ENCODE measurements at places on chromosomes 1 and 21.

DNA sequence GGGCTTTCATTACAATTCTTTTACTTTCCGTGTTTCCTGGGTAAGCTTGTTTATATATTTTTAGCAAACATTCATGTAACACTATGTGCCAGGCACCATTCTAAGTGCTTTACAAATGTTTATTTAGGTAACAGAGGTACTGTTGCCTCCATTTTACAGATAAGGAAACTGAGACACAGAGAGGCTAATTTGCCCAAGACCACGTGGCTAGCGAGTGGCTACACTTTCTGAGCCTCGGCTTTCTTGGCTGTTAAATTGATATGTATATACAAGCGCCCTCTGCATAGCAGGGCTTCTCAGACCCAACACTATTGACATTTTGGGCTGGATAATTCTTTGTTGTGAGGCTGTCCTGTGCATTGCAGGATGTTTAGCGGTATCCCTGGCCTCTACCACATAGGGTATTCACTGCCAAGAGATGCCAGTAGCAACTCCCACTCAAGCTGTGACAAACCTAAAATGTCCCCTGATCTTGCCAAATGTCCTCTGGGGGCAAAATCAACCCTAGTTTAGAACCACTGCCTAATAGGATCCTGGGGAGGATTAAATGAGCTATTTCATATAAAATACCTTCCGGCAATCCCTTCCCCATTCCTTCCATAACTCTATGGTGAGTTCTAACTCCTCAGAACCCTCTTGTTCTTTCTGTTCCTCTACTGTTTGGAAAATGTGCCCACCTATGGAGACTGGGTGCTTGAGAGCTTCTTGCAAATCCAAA, 17.2 kb upstream of the ID3 start:
- DNase-seq = no peak

- DNase-seq = no peak
Measured at GRCh38 chr1:32035119-32035518, 21.5 kb downstream of the KHDRBS1 start.

DNA sequence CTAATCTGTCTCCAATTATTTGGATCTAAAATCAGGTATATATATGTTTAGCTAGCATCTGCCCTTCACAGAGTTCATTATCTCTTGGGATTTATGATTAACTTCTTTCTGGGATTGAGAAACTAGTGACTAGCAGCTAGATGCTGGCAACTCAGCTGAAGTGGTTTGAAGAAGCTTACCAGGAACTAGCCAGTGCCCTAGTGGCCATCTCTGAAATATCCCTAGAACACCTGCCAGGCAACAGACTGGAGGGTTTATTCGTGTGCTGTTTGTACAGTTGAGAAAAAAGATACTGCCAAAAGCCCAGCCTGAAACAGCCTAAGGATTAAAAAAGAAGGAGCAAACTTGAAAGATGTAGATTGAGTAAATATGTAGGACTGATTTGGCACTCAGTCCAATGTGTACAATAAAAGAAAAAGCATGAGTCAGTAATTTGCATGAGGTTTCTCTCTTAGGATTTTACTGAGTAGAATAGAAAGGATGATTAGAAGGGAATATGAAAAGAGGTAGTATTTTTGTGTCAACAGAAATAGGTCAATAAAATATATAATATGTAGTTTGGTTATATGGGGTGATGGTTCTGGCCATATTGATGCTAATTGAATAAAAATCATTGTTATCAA, 1144.6 kb upstream of the ADGRL2 start:
- DNase-seq = no peak

DNA sequence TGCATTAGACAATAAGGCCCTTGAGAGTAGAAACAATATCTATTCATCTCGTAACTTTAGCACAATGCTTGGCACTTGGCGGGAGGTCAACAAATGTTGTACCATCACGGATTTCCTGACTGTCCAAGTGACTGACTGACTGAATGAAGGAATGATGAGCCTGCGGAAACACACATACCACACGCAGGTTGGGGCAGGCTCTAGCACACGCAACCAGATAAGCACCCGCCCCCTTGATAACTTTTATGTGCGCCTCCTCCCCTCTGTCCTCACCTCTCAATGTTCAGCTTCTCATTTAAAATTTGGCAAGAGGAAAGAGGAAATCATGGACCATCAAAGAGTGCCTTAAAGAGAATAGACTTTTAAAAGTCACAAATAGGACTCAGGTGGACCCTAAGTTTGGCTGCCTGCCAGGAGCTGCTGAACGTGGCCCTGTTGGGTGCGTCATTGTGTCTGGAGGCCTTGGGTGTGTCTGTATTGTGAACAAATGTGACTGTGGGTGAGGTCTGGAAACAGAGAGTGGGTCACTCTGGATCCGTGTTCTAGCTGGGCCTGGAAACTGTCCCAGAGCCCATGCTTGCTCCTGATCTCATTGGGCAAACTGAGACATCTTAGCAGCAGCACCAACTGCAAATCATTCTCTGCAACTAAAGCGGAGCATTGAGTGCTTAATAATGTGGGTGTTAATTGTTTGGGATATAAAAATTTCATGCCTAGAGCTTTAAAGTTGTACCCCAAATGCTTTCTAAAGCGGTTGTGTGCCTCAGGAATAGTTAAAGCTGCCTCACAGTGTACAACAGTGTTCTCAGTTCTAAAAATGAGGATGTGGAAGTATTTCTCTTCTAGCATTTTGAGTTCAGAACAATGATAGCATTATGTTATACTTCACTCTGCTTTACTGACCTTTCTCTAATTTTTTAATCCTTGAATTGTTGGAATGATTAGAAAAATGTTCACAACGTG, 47.6 kb upstream of the ABCG1 start:
- DNase-seq = peak; percentile 11

GRCh38 chr1:31650161-31651088, 5.7 kb upstream of the PEF1 start:
- DNase-seq = no peak

DNA sequence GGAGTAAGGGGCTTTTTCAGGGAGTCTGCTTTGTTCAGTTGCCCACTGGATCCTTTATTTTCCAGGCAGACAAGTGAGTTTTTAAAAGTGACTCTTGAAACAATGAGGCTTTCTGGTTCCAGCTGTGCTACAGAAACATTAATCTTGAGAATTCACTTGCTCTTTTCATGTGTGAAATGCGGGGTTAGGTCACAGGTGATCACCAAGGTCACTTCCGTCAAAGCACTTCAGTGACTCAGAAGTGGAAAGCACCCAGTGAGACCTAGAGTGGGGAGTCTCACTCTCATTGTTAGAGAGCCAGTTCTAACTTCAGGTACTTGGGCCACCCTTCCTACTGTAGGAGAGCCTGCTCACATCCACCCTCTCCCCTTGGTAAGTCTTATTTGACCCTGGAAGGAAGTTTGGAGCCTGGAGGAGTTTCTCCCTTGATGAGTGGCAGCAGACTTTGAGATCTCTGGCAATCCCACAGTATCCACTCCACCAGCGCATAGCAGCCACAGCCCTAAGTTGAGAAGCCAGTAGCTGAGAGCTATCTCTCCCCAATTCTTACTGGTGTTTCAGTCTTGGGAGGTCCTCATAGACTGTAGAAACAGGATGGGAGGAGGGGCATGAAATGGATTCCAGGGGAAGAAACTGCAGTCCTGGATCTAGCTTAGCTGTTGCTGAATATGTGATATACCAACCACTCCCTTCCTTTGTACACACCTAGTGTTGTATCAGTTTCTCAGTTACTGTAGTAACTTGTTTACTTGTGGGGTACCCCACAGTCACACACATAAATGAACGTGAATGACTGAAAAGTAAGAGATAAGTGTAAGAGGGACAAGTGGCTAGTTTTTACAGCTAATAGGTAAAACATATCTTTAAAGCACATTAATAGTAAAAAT, 3.1 kb downstream of the TACSTD2 start:
- DNase-seq = peak; percentile 54

- no peak for DNase-seq
Measured at GRCh38 chr1:214216779-214217178, 64.2 kb upstream of the SMYD2 start.

DNA sequence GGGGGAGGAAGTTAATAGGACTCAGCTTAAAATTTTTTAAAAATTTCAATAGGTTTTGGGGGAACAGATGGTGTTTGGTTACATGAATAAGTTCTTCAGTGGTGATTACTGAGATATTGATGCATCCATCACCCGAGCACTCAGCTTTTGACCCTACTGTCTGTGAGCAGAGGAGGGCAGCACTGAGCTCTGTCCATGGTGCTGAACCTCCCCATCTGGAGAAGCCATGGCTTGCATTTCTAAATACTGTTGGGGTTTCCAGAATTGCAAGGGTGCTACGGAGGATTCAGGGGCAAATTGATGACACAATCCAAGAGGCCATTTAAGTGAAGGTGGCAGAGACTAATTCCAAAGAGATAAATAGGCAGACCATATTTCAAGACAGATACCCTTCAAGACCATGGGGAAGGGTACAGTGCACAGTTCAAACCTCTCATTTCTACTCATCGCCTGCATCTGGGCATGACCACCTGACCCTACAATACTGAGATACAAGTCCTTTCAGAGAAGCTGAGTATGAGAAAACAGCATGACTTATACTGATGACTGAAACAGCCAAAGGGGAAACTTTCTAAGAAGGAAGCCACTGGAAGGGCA, 17.2 kb downstream of the SYT2 start:
- DNase-seq = peak; percentile 61

DNA sequence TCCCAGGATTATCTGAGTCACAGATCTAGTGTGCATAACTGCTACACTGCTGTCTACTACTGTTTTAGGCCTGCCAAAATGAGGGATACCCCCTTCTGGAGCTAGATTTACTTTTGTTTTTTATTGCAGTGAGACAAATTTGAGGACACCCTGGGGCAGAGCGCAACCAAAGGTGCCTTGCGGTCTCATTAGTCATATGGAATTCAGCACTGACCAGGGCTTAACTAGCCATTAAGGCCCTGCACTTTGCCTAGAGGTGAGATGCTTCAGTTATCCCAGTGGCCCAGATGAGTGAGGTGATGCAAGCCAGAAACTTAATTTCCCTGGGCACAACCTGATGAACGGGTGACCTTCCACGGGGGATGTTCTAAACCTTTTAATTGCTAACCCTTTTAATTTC, 998 bp upstream of the SPAG17 start:
- DNase-seq = no peak

GRCh38 chr1:183553764-183554163, 36.5 kb downstream of the NCF2 start:
- DNase-seq = no peak

DNA sequence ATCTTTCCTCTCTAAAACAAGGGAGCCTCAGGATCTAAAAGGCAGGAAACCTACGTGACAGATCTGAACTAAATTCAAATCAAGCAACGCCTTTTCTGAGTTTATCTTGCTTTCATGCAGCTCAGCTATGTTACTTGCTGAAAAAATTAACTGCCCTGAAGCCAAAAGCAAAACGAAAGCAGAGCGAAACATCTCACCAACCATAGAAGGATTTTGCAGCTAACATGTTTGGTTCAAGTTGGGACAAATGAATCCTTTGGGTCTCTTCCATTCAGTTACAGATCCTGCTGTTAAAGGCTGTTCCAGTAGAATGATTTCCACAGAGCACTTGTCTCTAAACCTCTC, 482 bp downstream of the SLC2A5 start:
- no peak for DNase-seq

GRCh38 chr1:30377230-30378002, 346.0 kb downstream of the MATN1 start:
- no peak for DNase-seq

DNA sequence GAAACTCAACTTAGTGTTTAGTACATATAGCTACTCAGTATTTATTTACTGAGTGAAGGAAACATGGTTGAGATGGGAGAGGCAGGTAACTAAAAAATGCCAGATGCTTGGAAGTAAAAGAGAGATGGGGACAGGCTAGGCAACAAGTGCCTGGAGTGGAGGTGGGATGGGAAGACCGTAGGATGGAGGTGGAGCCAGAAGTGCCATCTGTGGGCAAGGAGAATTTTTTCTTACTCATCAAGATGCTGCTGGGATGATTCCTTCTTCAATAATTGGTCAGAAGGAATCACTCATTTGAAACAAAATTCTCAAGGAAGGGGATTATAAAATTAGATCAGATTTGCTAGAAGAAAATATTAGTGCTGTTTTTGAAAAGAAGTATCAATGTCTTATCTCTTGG, 72.9 kb downstream of the IFI44 start:
- no peak for DNase-seq

DNA sequence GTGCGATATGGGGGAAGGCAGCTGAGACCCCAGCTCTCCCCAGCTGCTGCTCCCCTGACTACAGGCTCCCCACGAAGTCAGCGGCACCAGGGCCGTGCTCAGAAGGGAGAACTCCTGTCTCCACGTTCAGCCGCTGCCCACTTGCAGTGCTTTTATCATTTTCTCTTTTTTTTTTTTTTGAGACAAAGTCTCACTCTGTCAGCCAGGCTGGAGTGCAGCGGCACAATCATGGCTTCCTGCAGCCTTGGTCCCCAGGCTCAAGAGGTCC, 933 bp upstream of the FTCD start:
- no peak for DNase-seq

- DNase-seq = no peak
Measured at GRCh38 chr1:20280341-20280740, 10.3 kb upstream of the VWA5B1 start.

GRCh38 chr1:87916965-87917364, 588.3 kb downstream of the LMO4 start:
- no peak for DNase-seq

GRCh38 chr1:34929853-34930701, 627 bp upstream of the DLGAP3 start:
- DNase-seq = no peak

GRCh38 chr1:213984387-213985208, 3.2 kb upstream of the PROX1 start:
- DNase-seq = peak; percentile 18

GRCh38 chr1:189597083-189597482, 880.6 kb downstream of the BRINP3 start:
- no peak for DNase-seq

DNA sequence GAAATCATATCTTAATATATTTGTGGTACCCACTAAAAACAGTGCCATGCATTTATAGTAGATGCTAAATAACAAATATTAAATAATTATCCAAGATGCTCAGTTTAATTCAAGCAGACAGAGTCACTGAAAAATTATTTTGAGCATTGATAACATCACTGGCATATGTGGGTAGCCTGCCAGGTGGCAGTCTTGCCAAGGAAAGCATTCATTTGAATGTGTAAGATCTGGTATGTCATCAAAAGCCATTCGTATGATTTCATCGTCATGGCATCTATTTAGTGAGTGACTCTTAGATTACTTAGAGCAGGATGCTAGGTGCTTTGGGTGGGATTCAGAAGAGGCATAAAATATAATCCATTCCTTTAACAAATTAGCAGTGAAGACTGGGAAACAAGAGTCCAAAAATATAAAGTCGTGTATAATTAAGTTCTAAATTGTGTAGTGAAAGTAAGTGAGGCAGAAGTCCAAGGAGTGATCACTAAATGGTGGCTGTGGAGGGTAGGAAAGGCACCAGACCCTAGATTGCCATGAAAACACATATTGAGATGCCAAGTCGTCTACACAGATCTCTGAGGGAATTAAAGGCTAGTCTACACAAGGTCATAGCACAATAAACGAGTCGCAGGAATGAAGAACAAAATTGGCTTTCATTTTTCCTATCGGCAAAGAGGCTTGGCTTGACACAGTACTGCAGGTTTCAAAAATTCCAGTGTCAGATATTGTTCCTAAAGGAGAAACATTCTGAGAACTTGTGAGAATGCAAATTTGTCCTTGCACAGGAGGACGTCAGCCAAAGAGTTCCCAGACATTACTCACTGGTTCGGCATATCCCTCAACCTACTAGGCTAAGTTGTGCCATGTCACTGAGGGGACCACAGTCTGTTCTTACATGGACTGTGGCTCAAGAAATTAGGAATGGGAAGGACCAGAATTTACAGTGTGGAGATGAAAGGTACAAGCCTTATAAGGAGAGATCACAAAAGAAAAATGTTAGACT, 130.8 kb downstream of the LYPLAL1 start:
- no peak for DNase-seq

All from activated T-cell treated with anti-CD3 and anti-CD28 coated beads, Interleukin-2, amount 50 U/mL, for 48 hours (primary cell).